Inflammatory macrophage treated with lipopolysaccharide for 4 hours (primary cell): ENCODE measurements at places on chromosomes 4 and X.
A peak's percentile ranks its signal among the peaks of the same experiment; 100 is the strongest.

GRCh38 chr4:121070696-121071639 is 1.4 kb downstream of the NDNF start:
- no peak for DNase-seq

DNA sequence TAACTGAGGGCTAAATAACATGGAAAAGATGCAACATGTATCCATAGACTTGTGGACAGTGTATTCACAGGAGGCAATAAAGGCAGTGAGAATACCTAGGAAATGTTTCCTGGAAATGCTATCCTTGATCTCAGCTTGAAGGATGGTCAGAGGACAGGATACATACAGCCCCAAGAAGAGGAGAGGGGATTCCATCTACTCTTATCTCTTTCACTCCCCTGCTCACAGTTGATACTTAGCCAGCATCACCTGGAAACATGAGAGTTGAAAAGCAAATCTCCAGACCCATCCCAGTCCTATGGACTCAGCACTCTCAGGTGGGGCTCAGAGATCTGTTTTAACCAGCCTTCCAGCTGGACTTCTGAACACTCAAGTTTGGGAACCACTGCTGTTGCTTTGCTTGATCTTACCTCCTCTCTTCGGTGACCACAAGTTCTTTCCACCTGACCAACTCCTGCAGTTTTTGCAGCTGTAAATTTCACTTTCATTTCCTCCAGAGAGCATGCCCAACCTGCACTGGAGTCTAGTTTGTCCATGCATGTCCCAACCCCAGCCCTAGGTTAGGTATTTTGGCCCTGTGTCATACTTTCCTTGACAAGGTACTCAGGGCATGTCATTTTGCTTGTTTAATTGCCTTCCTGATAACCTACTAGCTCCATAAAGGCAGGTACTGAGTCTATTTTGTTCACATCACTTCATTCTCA is 10.4 kb downstream of the RELL1 start:
- DNase-seq, result no peak

DNA sequence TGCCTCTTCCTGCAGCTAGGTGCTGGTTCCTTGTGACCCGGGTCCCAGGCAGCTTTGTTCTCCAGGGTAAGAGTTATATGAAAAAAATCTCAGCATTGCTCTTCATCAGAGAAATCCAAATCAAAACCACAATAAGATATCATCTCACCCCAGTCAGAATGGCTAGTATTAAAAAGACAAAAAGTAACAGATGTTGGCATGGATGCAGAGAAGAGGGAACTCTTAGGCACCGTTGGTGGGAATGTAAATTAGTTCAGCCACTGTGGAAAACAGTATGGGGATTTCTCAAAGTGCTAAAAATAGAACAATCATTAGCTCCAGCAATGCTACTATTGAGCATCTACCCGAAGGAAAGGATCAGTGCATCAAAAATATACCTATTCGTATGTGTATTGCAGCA is 61.5 kb downstream of the SORCS2 start:
- DNase-seq, result no peak

DNA sequence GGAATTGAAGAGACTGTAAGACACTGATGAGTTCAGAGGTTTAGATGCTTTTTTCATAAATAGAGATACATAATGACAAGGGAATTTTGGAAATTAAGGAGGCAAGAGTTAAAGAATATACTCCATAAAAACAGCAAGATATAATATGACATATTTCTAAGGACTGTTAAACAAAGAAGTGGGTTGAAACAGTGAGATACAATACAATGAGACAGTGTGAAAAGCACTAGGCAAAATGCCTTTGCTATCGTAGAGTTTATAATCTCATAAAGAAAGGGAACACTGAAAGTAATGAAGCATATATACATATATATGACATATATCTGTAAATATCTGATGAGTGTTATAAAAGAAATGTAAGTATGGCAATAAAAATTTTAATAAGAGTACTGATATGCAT is 1496.2 kb downstream of the TECRL start:
- no peak for DNase-seq

GRCh38 chr4:8045909-8046308 is 106.2 kb upstream of the AFAP1 start:
- DNase-seq, result no peak

- no peak for DNase-seq
These were observed at the start of gene CACNA1F for GRCh38 chrX:49233176-49233575. Gene CACNA1F (minus strand): TSS chrX:49233340. CDS start chrX:49233309, 31 bp downstream.

GRCh38 chr4:15005474-15006115 is 3.3 kb downstream of the CPEB2 start:
- DNase-seq, result no peak

DNA sequence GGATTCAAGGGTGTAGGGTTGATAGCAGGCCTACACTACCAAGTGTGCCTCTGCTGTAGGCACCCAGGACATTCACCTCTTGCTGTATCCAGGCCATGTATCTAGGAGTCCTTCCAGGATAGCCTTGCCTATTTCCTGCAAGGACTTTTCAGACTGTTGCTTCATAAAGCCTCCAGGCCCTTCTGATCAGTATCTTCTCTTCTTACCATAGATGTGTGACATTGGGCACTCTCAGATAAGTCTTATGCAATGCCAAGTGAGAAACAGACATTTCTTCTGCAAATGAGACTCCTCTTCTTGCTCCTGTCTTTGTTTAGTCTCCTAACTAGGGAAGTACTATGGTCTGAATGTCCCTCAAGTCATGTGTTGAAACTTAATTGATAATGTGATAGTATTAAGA is 386.8 kb downstream of the ANKRD50 start:
- no peak for DNase-seq

GRCh38 chr4:168880811-168881595 is 129.1 kb downstream of the CBR4 start:
- DNase-seq, result peak; percentile 93

- DNase-seq, result no peak
These were observed 1.9 kb downstream of the PPARGC1A start for GRCh38 chr4:23887989-23888388.

DNA sequence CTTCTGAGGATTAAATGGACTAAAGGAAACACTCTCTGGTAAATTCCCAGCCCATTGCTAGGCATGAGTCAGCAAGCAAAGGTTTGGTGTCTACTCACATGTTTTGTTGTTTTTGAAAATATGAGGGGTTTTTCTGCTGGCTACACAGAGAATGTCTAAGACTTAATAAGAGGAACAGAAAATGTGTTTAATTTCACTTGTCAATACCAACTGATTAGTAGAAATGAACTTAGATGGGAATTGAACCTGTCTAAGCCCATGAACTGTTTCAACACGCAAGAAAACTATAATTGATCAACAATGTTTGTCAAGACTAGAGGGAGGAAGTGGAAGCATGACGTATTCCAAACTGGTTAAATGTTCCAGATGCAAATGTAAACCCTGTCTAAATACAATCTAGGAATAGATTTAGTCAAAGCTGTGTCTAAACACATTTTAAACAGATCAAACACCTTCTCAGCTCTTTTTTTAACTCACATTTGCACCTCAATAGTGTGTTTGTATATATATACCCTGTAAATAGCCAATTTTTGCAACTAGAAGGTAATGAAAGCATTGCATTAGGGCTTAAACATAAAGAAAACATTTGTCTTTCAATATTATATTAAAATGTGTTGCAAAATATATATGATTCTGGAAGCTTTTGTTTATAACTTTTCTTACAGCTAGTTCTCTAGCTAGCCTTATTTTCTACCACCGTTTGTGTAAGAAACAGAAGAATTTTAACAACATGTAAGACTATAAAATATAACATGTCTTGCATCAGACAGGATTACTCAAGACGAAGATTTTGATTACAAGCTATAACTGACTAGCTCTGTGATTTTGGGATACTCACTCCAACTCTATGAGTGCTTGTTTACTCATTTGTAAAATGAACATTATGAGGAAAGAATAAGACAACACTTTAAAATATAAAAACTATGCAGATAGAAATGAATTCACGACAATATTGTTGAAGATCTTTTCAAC is 607.8 kb downstream of the FSTL5 start:
- DNase-seq, result peak; percentile 51

GRCh38 chr4:2623442-2623841 is 87.0 kb downstream of the FAM193A start:
- no peak for DNase-seq

GRCh38 chrX:3655181-3655580 is 58.3 kb downstream of the PRKX start:
- no peak for DNase-seq

DNA sequence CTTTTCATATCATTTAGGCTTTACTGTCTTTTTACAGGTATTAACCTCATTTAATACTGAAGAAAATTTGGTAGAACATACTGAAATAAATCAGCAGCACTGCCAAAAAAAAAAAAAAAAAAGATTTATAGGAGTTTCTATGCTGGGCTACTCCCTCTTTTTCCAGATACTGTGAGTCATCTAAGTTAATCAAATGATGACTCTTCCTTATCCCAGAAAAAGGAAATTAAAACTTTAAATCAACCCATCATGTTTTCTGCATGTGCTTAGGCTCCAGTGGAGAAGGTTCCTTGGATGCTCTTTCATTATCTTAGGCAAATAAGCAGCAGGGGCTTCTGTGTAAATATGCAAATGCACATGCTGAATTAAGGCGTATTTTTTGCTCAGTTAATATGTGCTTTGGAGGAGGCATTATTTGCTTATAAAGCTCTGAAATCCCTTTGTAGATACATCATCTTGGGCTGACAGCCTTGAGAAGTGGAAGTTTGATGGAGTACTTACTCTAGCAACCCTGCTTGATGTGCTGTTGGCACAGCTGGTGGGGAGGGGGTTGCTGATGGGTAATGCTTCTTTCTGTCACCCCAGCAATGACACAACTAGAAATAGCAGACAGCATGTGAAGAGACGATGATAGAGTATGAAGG is 136.1 kb downstream of the C4orf33 start:
- no peak for DNase-seq

DNA sequence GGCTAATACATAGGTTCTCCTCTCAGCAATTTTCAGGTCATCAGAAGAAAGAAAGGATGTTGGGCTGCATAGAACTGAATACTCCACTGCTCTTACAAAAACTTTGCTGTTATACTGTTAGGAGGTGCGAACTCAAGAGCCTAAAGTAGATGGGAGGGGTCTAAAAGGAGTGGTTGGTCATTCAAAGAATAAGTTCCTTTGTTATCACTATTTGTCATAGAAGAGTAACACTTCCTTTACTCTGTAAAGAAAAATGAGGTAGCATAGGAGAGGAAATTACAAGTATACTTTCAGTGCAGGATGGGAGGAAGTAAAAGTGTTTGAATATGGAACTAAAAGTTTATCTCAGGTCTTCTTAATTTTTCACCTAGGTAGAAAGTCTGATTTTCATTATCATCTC is 61.5 kb downstream of the CCNI start:
- DNase-seq, result peak; percentile 10

GRCh38 chr4:132592340-132592739 is 556.8 kb upstream of the PCDH10 start:
- no peak for DNase-seq

DNA sequence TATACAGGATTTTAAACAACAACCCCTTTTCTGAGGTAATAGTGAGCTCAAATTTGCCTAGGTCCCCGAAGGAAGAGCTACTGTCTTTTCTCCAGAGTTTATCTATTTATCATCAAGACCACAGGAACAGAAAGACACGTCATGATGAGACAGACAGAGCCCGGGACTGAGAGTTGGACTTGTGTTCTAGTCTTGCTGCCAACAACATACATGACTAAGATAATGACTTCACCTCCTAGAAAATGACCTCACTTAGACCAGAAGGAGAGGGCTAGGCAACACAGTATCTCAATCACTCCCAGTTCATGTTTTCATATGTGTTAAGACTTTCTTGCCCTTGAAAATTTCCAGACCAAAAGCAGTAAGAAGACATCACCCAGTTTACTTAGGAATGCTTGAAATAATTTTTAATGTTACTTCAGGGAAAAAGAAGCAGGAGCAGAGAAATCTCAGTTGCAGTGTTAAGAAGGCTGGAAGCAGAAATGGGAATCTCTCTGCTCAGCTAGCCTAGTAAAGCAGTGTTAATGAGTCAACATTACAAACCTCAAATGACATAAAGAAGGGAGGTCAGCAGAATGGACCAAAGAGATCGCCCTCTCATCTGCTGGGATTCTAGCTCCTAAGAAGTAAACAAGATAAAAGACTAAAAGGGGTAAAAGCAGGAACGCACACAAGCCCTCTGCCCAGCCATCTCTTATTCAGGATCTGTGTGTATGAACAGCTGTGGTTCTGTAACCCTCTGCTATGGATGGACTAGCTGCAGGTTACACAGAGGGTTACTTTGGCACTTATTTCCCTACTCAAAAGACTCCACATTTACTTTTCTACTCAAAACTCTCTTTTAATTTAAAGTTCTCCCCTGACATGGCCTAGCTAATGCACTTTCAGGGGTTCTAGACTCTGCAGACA is 24.8 kb downstream of the PDGFC start:
- DNase-seq, result peak; percentile 92

GRCh38 chr4:85152480-85152879 is 186.0 kb upstream of the WDFY3 start:
- no peak for DNase-seq

GRCh38 chrX:109472939-109473735 is 8.7 kb downstream of the GUCY2F start:
- DNase-seq, result peak; percentile 18

GRCh38 chr4:157204634-157205244 is 15.8 kb upstream of the GRIA2 start:
- DNase-seq, result peak; percentile 25

GRCh38 chr4:116055857-116056827 is 942.7 kb upstream of the NDST4 start:
- peak; percentile 7 for DNase-seq

- DNase-seq, result no peak
These were observed 1015.8 kb upstream of the GRIA3 start for GRCh38 chrX:122168241-122168640.

GRCh38 chr4:112516471-112517066 is 589 bp upstream of the NEUROG2 start:
- peak; percentile 25 for DNase-seq
